ENCODE measurements at places on chromosomes 6 and 20. TPM values are rescaled to one million over a fixed set of nuclear protein-coding genes. Genes with fewer than 3 reads are reported as not detected.

- no peak for DNase-seq
These were observed 14.9 kb downstream of the BPIFA1 start for GRCh38 chr20:33250666-33251065.

DNA sequence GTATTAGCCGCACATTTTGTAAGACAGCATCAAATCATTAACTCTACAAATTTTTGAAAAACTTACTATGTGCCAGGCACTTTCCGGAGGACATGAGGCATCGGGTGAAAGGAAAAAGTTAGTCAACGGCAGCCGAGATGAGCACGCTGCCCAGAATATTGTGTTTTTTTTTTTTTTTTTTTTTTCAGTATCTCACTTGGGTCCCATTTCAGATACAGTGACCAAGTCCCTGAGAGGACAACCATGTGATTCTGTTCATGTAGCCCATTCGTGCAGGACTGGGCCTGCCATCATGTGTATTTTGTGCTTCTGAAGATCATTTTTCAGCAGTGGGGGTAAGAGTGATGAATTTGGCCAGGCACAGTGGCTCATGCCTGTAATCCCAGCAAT, 1.3 kb downstream of the SLA2 start:
- no peak for DNase-seq

Gene PHIP
- total RNA-seq = 18.0 TPM

Gene SCUBE3
- not detected for total RNA-seq

Gene TMEM30A
- 127 TPM for total RNA-seq

- DNase-seq = no peak
These were observed 127.7 kb downstream of the ALDH8A1 start for GRCh38 chr6:134821928-134822864.
